ENCODE measurements at places on chromosomes 2 and 18.
A peak's percentile ranks its signal among the peaks of the same experiment; 100 is the strongest.

DNA sequence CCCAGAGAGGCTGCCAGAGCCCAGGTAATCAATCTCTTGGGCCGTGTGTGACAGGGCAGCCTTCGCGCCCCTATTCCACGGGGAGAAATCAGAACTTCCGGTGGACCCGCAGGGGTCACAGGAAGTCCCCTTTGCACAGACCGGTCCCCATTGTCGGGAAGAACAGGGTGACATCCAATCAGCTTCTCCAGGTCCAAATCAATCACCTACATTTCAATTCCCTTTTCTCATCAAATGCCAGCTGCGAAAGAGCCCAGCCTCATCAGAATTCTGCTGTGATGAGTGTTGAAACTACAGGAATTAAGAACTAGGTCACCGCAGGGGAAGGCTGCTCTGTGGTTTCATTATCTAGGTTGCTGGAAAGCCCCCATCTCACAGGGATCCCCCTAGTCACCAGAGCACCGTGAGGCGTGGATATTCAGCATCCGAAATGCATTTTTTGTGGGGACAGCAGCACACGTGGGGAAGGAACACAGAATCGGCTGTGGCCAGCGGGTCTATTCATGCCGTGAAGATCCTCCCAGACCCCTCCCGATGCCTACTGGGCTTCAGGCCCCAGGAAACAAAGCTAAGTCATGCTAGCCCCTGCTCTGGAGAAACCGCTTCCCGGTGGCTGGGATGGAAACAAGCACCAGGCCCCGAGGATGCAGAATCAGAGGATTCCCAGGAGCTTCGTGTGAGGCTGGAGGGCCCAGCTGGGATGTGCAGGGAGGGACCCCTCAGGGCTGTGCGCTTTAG, 193.7 kb upstream of the ID2 start:
- DNase-seq: peak; percentile 33

DNA sequence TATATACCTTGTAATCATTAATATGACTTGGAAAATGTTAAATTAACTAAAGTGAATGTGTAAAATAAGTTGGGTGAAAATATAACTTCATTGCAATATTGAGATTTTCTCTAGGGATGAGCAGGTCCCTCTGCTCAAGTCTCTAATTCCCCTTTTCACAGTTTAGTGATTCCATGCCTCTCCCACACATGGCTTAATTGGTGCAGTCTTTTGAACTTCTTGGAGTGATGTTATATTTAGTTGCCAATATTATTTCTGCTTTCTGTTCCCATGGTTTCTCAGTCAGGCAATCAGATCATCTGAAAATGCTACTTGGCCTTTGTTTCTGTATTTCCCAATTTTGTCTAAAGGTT, 233.7 kb upstream of the SPOPL start:
- DNase-seq: no peak

- no peak for DNase-seq
Measured at GRCh38 chr2:169275696-169276444, 86.5 kb downstream of the LRP2 start.

GRCh38 chr2:27811768-27812167, 40.2 kb downstream of the MRPL33 start:
- DNase-seq: no peak

DNA sequence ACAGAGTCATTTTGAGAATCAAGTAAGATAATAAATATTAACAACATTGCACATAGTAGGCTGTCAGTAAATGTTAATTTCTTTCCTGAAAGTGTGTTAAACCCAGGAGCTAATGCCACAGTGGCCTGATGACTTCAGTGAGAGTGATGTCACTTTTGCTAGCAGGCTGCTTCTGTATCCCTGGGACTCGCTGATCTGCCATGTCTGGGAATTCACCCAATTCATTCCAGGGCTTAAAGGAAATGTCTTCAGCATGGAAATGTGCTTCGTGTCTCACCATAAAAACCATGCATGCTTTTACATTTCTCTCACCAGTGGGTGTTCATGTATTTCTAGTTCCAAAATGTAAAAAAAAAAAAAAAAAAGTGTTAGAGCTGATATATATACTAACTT, 56.8 kb upstream of the MAPRE3 start:
- DNase-seq: no peak

DNA sequence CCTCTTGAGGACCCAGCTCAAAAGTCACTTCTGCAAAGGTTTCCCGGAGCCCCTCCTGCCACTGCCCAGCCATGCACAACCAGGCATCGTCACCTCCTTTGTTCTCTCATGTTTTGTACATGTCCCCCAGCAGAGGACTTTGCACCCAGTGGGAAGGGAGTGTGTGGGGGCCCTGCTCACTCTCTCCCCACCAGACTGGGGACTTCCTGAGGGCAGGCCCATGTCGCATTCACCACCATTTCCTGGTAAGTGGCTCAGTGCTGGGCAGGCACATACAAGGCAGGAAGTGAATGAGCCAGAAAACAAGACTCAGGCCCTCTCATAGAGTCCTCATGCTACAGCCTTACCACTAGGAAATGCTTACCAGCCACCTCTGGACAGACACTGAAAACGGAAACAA, 18.9 kb downstream of the MRPL35 start:
- no peak for DNase-seq

DNA sequence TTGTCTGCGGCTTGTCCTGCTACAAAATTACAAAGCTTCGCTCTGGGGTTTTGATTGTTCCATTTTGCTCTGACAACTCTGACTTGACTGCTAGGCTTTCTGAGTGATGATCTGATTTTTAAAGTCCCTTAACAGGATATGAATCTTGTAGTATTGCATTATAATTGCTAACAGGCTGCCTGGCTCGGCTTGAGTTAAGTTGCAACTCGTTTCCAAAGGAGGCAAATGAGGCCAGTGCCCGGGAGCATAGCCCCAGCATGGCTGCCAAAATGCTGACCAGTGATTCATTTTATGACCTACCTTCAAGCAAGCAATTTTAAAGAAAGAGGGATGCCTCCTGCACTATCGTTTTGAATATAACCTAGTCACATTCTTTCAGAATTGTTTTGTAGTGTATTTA, 135.4 kb downstream of the COL6A3 start:
- DNase-seq: no peak

DNA sequence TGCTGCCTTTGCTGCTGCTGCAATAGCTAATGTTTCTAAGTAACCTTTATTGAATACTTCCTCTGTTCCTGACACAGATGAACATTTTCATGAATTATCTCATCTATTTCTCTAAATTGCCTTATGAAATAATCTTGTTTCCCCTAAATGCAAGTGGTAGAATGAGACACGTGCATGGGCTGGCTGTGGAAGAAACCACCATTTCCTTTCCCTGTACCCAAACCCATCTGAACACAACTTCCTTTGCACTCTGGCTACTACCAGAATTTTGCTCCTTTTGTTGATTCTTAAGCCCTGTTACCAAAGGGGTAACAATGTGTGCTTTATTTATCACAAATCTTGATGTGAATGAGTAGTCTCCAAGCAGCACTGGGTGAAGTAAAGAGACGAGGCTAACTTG, 29.2 kb downstream of the AKAIN1 start:
- DNase-seq: no peak

- DNase-seq: no peak
Measured at GRCh38 chr18:33578518-33579348, 714 bp downstream of the ASXL3 start.

GRCh38 chr2:56630286-56630685, 446.5 kb downstream of the CCDC85A start:
- no peak for DNase-seq

DNA sequence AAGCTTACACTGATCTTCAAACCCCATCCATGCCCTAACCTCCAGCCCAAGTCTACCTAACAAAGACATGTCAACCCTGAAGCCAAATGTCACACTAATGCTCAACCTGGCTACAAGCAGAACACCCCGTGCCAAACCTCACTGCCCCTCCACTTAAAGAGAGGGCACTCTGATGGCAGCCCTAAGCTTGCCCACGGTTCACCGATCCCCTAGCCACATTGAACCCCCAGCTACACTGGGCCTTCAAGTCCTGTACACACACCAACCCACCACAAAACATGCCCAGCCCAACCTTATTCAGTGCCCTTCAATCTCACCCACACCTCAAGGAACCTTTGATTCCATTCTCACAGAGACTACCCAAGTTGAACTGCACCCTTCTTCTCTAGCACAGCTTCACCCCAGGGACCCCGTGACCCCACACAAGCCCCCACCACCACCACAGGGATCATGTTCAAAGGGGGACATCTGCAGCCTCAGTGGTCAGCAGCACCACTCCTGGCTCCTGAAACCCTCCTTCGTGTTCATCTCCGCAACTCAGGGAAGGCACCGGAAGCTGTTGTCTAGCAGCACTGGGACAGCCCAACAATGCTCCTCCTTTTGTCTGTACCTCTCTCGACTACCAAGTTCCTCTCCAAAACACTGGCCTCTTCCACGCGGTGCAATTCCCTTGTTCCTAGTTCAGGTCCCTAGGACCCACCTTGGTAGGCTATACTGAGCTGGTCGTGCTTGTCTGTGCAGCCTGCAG, 218.8 kb downstream of the CYP26B1 start:
- no peak for DNase-seq

- DNase-seq: no peak
Measured at GRCh38 chr18:64695851-64696553, 547.1 kb upstream of the LINC00305 start.

DNA sequence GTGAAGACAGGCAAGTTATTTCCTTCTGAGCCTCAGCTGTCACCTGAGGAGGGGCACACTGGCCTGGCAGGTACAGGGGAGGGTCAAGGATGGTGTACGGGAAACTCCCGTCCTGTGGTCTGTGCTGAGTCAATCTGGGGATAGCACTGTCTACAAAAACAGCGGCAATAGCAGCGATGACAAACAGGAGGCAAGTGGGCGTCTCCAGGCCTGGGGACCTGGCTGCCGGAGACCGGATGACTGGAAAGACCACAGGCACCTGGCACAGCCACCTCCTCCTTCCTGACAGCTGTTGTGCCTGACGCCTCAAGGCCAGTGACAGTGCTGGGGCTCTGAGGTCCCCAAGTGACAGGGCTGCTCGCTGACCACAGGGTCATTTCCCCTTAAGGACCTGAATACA, 202.1 kb upstream of the HS6ST1 start:
- no peak for DNase-seq

DNA sequence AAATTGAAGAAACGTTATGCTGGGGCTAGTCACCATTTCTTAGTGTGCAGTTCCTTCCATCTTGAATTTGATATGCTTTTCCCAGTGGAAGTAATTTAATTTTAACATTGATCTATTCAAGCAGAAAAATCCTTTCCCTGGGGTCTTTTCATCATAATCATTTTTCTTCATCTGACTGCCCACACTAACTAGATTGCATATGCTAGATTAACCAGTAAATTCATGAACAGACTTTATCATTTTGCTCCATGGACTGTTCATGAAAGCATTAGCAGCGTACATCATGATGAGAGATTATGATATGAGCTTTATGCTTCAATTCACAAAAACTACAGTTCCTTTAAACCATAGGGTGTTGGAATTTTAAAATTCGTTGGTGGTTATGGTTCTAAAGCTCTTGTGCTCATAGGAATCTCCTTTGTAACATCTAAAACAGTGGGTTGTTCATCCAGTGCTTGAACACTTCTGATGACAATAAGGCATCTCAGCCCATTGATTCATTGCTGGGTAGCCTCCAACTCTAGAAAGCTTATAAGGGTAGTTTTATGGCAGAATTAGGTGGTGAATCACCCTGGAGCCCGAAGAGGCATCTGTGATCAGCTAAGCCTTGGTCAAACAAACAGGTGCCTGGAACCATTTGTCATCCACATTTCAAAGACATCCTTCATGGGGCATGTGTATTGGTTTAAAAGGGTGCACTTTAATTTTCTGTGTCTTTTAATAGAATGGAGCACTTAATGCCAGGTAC, 77.2 kb upstream of the NDUFV2 start:
- no peak for DNase-seq

DNA sequence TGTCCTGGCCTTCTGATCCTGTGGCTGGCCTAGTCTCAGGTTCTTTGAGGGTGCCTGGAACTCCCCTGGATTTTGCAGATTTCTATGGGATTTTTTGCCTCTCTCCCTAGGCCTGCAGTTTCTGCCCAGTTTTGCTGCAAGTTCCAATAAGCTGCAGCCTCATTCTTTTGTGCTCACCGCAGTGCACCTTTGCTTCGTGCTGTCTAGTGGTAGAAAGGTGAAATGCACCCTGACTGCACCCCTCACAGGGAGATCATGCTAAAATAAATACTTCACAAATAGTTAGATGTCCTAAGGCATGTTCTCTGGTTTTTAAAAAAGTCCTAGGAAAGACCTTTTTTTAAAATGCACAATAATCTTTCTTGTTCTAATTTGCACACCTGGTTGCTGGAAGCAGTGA, 72.5 kb downstream of the GNAL start:
- DNase-seq: no peak

DNA sequence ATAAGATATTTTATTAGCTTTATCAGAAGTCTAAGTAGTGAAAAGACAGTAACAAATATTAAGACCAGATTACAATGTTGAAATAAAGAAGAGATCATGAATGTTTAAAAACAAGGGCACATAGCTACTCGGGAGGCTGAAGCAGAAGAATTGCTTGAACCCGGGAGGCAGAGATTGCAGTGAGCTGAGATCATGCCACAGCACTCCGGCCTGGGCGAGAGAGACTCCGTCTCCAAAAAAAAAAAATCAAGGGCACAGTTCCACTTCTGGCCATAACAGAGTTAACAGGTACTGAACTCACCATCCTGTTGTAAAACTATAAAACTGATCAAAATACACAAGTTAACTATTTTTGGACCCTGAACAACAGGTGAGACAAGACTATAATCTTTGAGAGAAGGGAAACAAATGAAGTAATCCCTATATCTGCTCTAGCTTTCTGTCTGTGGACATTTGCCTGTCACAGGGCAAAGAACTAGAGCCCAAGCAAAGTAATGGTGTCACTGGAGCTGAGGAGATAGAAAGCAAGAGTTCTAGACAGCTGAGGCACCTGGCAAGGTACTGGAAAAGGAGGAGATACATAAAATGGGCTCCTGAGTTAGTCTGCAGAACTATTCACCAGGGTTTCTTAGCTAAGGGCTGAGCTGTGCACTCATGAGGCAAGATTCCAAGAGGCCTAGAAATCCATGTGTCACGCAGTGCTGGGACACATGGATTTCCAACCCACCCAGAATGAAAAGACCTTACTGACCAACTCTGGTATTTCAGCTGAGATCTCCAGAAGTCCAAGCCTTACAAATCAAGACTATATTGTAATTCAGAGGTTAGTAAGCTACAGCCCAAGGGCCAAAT, 15.2 kb downstream of the MMADHC start:
- no peak for DNase-seq

- DNase-seq: no peak
Measured at GRCh38 chr2:172842511-172843265, 107.0 kb downstream of the RAPGEF4 start.

- no peak for DNase-seq
Measured at GRCh38 chr2:12774395-12774727, 57.6 kb downstream of the TRIB2 start.
